Left ventricle myocardium superior (tissue), 1 donor: ENCODE measurements at places on chromosomes 1 and 21.
A peak's percentile ranks its signal among the peaks of the same experiment; 100 is the strongest.

DNA sequence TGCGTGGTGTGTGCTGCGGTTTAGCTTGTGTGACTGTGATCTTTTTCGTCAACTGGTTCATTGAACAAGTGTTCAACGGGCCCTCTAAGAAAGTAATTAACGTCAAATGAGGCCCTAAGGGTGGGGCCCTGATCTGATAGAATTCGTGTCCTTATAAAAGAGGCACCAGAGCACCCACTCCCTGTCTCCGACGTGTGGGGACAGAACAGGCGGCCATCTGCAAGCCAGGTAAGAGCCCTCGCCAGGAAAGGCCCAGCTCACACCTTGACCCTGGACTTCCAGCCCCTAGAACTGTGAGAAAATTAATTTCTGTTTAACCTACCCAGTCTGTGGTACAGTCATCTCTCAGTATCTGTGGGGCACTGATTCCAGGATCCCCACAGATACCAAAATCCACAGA lies 20.4 kb upstream of the SAMD11 start:
- no peak for DNase-seq

DNA sequence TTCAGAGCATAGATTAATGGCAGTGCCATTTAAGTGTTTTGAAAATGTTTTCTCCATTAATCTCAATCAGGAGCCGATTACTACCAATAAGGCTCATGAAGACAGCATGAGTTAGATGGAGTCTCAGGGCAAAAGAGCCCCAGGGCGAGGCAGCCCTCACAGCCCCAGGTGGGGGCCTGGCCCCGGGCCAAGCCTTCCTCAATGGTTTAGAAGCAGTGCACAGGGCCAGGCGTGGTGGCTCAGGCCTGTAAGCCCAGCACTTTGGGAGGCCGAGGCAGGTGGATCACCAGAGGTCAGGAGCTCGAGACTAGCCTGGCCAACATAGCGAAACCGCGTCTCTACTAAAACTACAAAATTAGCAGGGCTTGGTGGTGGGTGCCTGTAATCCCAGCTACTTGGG lies 348.1 kb upstream of the VAMP3 start:
- DNase-seq: no peak

- DNase-seq: no peak
Observed at GRCh38 chr1:6688001-6688400, 13.6 kb downstream of the DNAJC11 start.

GRCh38 chr1:79899914-79900313 lies 893.4 kb upstream of the ADGRL4 start:
- no peak for DNase-seq

GRCh38 chr21:34170886-34171285 lies 97.5 kb downstream of the MRPS6 start:
- no peak for DNase-seq

GRCh38 chr1:167955915-167956314 lies 19.0 kb upstream of the MPC2 start:
- no peak for DNase-seq

DNA sequence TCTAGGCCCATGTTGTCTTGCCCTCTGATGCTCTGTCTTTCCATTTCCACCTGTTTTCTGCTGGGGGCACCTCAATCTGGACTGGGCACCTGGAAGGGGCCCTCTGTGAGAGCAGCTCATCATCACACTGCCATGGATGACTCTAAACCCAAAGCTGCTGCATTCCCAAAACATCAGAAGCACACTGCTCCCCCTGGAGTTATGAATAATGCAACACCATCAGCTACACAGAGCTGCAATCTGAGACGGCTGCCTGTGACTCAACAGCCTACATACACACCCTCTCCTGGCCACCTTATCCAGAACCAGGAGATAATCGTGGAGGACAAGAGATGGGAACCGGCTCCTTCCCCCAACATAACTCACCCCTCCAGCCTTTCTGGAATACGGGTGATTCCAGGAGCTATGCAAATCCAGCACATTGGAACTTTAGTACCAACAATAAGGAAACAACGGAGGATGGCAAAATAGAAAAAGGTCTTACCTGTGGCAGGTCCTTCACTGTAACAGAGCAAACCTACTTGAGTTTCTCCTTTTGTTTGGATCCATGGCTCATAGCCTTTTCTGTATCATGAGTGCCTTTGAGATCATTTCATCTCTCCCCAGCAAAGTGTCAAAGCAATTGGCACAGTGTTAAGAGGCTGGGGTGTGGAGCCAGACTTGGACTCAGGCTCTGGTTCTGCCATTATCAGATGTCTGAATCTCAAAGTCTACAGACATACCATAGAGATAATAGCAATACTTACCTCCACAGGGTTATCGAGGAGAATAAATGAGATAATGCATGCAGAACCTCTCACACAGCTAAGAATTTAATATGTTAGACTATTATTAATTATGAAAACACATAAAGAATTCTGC lies 29.3 kb downstream of the AK2 start:
- DNase-seq: no peak

- DNase-seq: peak; percentile 31
Observed at GRCh38 chr1:243421784-243422183, 165.9 kb downstream of the SDCCAG8 start.

GRCh38 chr1:29286194-29286767 lies 50.0 kb downstream of the PTPRU start:
- no peak for DNase-seq

GRCh38 chr1:74412244-74412643 lies 100.2 kb downstream of the LRRC53 start:
- DNase-seq: no peak

- DNase-seq: no peak
Observed at GRCh38 chr1:43437031-43437973, 16.4 kb downstream of the HYI start.

- DNase-seq: no peak
Observed at GRCh38 chr1:230858918-230859729, 9.2 kb downstream of the C1orf198 start.

GRCh38 chr1:6272452-6272851 lies 11.6 kb upstream of the GPR153 start:
- no peak for DNase-seq

- no peak for DNase-seq
Observed at GRCh38 chr1:61085206-61085982, 3.0 kb downstream of the NFIA start.

- peak; percentile 67 for DNase-seq
Observed at GRCh38 chr1:176206006-176206960, 803 bp downstream of the COP1 start.

GRCh38 chr1:14777516-14778506 lies 179.3 kb downstream of the KAZN start:
- no peak for DNase-seq

DNA sequence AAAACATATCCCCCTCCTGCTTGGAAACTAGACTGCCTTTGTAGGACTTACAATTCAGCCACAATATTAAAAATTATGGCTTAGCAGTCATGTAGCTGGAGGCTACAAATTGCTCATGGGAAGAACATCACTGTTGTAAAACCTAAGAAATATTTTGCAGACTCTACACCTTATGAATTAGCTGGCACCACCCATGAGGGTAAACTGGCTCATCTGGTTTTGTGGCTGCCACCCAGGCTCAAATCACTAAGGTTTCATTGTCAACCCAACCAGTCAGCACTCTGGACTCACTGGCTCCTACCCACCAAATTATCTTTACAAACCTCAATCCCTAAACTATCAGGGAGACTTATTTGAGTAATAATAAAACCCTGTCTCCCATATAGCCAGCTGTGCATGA lies 100.7 kb upstream of the OLFM3 start:
- DNase-seq: no peak

DNA sequence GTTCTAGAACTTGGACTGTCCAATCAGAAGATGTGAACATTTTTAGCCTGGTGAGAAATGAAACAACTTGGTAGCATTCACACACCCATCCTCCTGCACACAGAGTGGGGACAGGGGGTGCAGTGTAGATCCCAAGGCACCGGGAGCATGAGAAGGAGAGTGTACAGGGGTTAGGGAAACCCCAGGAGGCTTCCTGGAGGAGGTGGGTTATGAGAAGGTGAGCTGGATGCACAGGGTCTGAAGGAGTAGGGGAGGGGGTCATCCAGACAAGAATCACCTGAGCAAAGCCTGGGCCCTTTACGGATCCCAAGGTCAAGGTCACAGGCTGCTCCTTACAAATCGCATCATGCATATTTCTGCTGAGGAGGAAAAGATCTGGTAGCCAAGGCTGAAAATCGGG lies 117.5 kb upstream of the TMPRSS2 start:
- DNase-seq: no peak

DNA sequence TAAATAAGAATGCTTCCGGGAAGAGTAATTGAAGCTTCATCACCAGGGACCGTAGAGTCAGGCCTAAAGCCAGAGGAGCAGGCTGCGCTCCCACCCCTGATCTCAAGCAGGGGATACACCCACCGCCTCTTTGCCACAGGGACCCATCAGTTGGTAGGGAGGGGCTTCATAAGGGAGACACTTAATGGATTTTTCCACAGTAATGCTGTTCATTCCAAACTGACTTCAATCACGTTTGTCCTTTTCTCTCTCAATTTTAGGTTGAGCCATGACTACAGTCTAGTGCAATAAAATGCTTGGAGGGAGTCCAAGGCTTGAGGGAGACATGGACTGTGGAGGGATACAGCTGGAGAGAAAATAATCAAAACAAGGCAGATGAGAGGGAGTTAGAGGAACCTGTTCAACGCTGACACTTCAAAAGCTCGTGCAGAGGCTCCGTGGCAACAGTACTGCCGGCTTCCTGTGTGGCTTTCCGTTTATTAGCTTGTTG lies 111.5 kb downstream of the SEC16B start:
- no peak for DNase-seq

- DNase-seq: no peak
Observed at GRCh38 chr1:24323281-24323680, 4.1 kb downstream of the GRHL3 start.

DNA sequence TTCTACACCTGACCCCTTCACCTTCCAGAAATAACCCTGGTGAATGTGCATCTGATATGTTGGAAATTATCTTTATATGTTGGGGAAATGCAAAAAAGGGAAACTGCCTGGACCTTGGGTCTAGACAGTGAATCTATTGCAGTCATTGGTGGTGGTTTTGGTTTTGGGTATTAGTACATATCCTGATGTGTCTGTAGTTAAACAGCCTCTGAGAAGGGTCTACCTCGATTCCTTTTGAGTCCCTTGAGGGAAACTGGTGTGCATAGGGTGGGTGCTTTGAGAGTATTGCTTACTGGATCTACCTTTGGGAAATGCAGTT lies 127.3 kb upstream of the KIAA0040 start:
- no peak for DNase-seq

GRCh38 chr1:60436186-60436585 lies 362.6 kb upstream of the C1orf87 start:
- DNase-seq: no peak

- DNase-seq: no peak
Observed at GRCh38 chr1:218971156-218971555, 202.5 kb upstream of the LYPLAL1 start.

- no peak for DNase-seq
Observed at GRCh38 chr1:209458921-209459320, 124.6 kb upstream of the CAMK1G start.

DNA sequence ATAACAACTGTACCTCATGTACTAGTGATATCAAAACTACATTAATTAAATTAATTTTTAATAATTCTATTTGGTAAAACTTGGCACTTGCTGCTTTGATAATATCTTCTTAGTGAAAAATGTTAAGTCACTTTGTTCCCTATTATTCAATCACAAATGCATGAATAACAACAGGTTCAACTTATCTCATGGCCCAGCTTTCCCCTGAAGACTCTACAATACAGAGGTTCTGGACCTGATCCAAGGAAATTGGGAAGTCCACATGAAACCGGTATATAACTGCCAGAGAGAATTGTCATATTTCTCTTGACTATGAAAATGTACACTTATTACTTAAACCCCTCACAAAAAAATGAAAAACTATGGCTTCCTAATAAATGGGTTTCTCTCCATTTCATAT lies 33.9 kb upstream of the PTPRC start:
- DNase-seq: no peak

DNA sequence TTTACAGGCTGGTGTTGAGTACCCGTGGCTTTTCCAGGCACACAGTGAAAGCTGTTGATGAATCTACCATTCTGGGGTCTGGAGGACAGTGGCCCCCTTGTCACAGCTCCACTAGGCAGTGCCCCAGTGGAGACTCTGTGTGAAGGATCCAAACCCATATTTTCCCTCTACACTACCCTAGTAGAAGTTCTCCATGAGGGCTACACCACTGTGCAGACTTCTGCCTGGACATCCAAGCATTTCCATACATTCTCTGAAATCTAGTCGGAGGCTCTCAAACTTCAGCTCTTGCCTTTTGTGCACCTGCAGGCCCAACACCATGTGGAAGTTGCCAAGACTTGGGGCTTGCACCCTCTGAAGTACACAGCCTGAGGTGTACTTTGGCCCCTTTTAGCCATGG lies 227.8 kb downstream of the BACH1 start:
- DNase-seq: no peak

DNA sequence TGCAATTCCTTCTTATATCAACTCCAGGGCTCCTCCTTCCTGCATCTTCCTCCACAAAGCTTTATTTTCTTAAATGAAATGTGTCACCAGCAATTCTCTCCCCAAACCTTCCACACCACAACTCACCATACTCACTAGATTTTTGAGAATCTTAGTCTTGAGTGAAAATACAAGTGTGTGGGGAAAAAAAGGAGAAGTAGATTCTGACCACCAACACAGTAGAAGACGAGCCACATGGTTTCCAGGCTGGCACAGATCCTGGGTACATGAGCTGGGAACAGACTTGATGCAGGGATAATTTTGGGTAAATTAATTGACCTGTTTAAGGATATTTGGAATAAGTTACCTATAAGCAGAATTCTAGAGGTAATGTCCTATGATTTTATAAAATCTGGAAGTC lies 72.8 kb upstream of the KCNJ15 start:
- DNase-seq: no peak

GRCh38 chr1:111369645-111370044 lies 57.9 kb downstream of the OVGP1 start:
- no peak for DNase-seq

DNA sequence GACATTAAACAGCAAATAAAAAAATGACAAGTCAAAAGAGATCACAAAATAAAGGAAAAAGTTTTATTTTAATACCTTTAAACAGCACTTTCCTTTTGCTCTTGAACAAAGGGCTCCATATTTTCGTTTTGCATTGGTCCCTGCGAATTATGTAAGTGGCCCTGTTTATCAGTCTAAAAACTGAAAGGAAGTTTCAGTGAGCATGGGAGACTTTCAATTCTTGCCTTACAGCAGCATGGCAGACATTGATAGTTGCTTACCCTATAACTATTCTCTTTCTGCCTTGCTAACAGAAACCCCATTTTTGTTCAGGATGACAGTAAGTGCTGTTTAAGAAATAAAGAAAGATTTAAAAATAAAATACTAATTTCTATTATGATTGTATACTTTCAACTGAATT lies 5.2 kb upstream of the SH3GLB1 start:
- DNase-seq: no peak

DNA sequence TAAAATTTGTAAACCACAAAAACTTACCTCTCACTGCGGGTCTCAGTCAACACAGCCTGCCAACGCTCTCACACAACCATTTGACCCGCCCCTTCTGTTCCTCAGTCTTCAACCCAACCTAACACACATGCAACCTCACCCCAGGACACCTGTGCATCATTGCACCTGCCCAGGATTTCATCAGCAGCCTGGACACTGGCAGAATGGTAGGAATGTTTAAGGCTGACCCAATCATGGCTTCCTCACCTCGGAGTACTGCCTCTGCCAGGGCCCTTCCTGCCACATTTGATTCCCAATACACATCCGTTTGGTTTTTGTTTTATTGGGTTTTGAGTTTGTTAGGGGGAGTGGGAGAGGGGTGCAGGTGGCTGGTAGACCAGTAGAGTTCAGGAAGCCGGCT lies 40.7 kb downstream of the TOMM20 start:
- no peak for DNase-seq
